ENCODE measurements at places on chromosomes 7 and 10. TPM values are rescaled to one million over a fixed set of nuclear protein-coding genes. Genes with fewer than 3 reads are reported as not detected.

- no peak for DNase-seq
These were observed 97.0 kb upstream of the FERD3L start for GRCh38 chr7:19242246-19242645.

DNA sequence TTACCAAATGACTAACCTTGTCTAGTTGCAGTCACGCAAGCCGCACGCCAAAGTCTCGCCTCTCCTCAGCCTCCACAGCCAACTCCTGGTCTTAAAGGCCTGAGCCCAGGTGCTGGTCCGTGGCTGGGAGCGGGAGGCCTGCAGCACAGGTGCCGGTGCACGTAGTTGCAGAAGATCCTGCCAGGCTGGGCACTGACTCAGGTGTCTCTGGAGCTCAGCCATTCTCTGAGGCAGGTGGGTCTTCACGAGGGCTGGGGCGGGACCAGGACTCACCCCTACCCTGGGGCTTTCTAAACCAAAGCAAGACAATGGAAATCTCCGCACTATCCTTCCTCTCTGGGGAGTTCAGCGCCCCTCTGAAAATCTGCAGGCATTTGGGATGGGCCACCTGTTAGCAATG is 216.4 kb downstream of the MLLT10 start:
- no peak for DNase-seq

The TCF7L2 gene
- total RNA-seq = 71.2 TPM

The MYL10 gene
- not detected for total RNA-seq

DNA sequence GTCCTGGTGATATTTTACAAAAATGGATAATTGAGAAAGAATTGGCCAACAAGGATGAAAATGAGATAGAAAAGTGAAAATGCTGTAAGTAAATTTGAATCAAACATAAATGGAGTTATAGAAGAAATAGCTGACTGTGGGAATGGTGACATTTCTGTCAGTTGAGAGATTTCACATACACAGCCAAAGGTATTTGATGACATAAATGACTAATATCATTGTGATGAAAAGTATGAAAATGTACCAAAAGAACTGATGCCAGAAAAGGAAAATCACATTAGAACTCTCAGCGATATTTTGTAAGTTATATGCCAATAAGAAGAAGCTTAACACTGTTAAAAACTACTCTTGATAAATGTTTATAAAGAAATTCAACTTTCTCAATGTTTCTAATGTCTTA is 54.9 kb downstream of the TFPI2 start:
- no peak for DNase-seq

DNA sequence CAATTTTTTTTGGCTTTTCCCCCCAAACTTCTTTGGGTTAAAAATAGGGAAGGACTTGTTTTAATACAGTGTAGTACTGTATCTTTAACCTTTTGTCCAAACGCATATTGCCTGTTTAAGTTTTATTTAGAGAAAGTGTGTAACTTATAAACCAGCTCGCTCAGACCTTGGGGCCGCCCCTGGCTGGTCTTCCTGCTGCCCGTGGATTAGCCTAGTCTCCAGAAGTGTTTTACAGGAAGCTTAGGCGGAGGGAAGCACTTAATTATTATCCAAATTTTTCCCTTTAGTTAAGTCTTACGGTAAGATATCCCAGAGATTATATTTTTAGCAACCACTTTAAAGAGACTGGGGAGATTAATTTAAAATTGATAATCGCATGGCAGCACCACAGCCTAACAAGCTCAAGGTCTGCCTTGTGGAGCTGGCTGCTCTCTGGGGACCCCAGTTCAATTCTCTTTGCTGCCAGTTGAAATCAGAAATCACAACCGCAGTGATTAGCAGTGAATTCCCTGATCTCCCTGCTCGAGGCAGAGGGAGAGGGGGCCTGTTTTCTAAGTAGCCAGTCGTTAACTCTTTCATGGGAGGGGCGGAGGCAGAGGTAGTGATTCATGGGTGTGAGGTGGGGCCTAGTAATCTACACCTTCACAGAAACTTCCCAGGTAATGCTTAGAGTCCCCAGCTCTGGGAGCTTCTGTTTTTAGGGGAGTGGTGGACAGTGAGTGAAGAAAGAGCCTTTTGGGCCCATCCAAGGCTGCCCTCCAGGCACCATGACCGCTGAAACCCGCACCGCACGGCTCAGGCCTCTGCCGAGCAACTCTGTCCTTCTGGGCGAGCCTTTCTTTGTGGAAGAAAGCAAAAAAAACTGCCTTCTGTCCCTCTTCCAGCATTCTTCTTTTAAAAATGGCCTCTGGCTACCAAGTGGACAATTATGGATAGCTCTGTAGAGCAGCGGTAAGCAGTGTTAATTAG is 548.7 kb upstream of the GALNT17 start:
- DNase-seq = no peak

The PNLIPRP1 gene
- not detected for total RNA-seq

DNA sequence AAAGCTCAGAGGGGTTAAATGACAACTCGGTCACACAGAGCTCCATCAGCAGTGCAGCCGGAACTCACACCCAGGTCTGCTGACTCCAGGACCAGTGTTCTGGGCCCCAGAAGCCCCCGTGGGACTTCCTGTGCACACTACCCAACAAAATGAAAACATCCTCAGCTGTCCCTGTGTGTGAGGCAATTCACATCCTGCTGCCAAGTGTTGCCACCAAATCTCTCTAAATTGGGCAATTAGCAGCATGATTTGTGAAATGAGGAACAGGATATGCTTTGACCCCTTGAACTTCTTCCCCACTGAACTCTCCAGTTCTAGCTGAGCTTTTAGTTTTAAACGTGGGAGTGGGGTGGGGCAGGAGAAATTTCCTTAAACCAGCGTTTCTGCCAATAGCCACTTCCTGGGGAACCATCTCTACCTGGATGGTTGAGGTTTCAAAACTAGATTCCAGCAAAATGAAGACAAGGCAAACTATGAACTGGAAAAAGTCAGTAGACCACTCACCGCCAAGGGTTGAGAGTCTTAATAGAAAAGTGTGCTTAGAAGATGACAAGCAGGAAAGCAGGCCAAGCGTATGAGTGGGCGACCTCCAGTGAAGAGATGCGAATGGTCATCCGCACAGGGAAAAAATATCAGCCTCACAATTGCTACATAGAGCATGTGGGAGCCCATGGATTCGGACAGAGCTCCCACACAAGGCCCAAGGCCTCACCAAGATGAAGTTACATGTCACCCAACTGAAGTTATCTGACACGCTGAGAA is 51.9 kb upstream of the CHST15 start:
- DNase-seq = peak; percentile 77

DNA sequence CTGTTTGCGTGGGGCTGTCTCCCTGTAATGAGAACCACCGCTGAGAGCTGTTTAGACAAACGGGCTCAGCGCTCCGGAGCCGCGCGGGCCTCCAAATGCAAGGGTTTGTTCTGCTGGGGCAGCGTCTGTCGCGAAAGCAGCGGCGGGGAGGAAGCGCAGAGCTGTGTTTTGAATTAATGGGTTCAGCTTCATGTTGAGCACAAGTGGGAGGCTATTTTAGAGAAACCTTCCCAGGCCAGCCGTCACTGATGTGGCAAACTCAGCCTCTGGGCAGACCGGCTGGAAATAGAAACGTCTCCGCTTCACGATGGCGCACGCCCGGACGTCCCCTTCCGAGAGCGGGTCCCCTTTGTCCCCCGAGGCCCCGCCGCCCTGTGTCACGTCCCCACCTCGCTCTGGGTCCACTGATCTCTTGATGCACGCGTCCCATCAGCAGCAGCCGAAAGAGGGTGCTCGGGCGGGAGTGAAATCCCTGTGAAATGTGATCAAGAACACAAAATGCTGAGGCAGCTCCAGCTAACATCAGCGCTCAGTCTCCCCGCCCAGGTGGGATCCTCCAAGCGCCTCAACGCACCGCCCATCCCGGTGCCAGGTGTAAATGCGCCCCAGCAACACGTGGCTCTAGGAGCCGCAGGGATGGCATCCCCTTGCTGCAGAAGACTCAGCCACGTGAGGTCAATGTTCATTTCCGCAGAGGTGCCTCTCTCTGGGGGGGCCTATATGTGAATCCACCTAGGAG is 44.9 kb downstream of the BAMBI start:
- DNase-seq = peak; percentile 44

The MKX gene
- 1.6 TPM for total RNA-seq

The FAM241B gene
- total RNA-seq = 5.0 TPM

DNA sequence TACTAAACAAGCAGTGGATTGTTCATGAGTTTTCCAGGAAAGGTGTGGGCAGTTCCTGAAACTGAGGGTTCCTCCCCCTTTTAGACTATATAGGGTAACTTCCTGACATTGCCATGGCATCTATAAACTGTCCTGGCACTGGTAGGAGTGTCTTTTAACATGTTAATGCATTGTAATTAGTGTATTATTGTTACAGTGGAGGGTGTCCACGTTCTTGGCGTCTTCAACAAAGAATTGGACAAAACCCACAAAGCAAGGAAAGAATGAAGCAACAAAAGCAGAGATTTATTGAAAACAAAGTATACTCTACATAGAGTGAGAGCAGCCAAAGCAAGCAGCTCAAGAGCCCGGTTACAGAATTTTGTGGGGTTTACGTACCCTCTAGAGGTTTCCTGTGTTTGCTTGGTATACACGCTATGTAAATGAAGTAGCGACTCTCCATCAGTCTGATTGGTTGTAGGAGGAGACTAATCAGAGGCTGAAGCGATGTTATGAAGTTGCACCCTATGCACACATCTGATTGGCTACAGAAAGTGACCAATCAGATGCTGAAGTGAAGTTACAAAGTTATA is 175.2 kb downstream of the NSUN6 start:
- no peak for DNase-seq

GRCh38 chr10:14625192-14625631 is 149.5 kb downstream of the FAM107B start:
- DNase-seq = no peak

DNA sequence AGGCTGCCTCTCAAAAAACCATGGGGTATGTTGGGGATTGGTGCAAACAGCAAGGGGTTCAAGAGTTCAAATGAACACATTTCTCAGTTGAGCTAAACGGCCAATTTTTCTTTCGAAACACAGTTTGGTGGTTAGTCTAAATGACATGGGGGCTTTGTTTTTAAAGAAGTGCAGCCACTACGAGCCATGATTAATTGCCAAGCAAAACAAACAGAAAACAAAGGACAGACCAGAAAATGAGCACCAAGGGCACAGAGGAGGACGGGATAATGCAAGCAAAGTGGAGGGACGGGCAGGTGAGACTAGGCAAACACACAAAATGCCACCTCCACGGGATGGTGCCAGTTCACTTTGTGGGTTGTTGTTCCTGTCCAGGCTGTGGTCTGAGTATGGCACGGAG is 64.5 kb upstream of the PDLIM1 start:
- no peak for DNase-seq

DNA sequence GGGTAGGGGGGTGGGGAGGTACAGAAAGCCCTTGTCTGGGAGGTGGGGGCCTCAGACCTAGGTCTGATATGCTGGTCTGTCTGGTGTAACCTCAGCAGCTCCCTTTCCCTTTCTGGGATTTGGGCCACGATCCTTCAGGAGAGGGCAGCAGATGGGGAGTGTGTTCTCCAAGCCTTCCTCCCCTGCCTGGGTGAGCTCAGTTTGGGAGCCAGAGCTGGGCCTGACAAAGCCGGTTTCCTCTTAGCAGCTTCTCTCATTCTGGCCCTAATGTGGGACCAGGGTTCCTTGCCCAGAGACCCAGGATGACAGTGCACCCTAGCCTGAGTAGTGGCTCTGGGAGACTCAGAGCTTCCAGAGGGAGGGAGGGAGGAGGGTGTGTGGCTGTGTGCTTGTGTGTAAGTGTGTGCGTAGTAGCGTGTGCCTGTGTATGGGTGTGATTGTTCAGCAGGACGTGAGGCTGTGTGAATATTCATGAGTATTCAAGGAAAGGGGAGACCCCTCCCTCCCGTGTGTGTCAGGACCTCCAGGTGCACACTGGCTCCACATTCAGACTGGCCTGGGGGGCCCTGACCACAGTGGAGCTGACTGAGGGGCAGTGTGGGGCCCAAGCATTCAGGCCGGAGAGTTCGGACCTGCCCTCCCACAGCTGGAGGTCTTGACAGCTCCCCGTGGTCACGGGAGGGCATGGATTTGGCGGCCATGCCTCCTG is 96.5 kb downstream of the ZMIZ1 start:
- DNase-seq = no peak

GRCh38 chr10:90958781-90959180 is 37.9 kb upstream of the ANKRD1 start:
- DNase-seq = no peak

DNA sequence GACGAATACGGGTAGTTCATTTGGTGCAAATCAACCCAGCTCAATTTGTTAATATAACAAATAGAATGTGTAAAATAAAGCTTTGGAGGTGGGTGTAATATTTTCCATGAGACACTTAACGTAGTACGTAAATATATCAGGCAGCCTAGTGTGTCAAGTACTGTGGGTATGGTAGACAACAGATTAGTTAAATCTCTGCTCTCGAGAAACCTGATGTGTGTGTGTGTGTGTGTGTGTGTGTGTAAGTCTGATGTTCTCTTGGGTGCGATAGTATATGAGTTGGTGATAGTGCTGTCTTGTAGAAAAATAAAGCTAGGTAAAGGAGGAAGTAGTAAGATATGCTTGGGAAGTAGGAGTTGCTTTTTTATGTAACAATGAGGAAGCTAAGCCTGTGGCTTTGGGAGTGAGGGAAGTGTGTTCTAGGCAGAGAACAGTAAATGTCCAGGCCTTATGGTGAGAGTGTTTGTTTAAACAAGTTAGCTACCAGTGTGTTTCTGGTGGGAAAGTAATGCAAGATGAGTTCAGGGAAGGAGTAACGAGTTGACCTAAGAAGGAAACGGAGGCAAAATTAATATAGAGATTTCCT is 26.1 kb downstream of the WAC start:
- DNase-seq = no peak

DNA sequence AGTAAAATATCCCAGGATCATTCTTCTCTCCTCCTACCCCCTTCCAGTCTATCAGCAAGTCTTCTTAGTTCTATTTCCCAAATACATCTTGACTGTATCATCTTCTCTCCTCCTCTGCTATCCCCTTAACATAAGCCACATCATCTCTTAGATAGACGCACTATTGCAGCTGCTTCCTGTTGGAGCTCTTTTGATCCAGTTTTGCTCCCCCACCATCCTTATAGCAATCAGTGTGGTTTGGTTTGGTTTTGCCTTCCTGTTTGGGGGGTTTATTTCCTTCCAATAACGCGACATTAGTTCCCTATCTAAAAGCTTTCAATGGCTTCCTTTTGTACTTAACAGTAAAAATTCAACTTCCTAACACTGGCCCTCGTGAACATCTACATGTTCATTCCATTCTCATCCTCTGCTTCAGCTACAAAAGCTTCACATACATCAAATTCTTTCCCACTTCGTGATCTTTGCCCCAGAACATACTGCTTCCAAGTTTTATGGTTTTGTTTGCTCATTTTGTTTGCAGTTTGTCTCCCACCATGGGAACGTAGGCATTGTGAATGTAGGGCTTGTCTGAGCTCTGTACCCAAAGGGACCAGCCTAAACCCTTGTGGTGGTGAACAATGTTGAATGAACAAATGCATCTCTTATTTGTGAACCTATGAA is 33.7 kb upstream of the PLXDC2 start:
- DNase-seq = no peak

- DNase-seq = no peak
These were observed 4.3 kb upstream of the NSUN5 start for GRCh38 chr7:73312831-73313520.

The PNLIPRP3 gene
- not detected for total RNA-seq

Data from lower lobe of right lung (tissue), 2 donors.